ENCODE measurements at places on chromosomes 4 and X. TPM values are rescaled to one million over a fixed set of nuclear protein-coding genes. Genes with fewer than 3 reads are reported as not detected.

Gene IDH3G
- total RNA-seq, result 42.3 TPM

Gene TMEM131L
- 143 TPM for total RNA-seq

Gene FMR1
- 81.4 TPM for total RNA-seq

Gene PARM1
- total RNA-seq, result 1.0 TPM

Gene TMPRSS11B
- not detected for total RNA-seq

Gene FATE1
- total RNA-seq, result not detected

Gene SLC25A6
- 315 TPM for total RNA-seq

Gene BTC
- 0.10 TPM for total RNA-seq

All from mononuclear cell (primary cell).